ENCODE measurements at places on chromosomes 11 and 22.

DNA sequence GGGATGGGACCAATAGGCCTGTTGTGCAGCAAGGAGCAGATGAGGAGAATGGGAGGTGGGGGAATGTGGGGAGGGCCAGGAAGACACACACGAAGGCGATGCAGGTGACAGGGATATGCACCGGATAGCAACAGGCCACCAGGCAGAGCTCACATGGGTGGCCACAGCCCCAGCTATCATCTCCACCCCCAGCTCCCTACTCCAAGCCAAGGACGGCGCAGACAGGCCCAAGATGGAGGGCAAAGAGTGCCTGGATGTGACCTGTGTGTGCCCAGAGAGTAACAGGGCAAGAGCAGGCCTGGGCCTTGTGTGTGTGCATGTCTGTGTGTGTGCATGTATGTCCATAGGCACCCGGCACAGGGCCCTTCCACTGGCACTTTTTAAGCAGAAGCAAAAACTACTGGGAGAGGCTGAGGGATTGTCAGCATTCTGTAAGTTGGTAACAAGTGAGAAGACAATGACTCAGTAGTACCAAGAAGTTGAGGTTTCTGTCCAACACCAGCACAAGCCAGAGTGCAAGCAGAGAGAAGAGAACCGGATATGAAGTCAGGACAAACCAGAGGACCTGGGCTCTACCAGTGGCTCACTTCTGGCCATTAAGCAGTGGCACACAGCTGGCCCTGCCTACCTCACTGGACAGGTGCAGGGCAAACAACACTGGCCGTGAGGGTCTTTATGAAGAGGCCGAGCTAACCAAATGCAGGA is 36.4 kb downstream of the NRXN2 start:
- DNase-seq = no peak

DNA sequence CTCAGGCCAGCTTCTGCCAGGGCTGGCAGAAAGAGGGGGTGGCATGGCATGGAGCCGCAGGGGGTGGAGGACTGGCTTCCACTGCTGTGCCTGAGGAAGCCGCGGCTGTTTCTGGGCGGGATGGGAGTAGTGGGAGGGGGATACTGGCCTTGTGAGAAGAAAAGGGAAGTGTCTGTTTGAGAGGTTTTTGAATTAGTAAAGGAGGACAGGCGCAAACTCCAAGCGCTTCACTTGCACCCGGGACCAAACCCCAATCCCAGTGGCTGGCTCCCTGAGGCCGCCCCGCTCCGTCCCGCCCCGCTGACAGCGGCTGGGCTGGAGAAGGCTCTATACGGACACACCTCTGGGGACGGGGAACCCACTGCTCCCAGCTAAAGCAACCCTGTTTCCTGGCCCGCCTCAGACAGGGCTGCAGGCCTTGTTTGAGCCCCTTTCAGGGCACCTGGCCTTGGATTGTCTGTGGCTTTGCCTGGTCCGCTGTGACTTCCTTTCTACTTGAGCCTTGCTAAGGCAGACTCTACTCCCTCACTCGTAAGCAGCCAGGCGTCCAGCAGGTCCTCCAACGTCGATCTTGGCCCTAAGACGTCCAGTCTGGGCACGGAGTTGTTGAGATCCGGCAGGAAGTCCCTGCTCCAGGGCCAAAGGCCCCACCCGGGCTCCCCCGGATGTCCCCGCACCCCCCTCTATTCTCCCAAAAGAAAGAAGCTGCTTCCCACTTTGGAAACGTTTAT is 2.2 kb downstream of the APOA1 start:
- DNase-seq = no peak

DNA sequence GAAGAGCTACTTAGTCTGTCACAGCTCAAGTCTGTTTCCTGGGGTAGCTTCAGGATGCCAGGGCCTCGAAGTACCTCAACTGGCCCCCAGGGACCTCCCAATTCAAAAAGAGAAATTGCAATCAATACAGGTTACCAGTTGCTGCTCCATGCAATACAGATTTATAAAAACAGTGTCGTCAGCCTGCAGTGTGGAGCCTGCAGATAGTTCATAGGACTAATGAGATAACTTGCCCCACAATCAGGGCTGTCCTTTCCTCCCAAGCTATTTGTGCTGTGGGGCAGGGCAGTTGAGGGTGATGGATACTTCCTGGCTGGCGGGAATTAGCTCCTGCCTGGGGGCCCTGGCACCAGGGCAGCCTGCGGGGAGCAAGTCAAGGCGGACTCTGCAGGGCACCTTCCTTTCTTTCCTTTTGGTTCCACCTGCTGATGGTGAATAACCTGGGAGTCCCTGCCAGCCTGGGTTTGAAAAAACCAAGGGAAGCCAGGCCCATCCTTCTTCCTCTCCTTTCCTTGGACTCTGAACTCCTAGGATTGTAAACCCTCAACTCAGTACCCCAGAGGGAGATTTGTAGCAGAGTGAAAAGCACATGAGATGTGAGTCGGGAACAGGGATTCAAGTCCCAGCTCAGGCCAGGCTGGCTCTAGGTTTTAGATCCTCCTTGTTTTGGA is 216.6 kb downstream of the CEP164 start:
- DNase-seq = no peak

GRCh38 chr11:20163783-20164481 is 3.7 kb upstream of the DBX1 start:
- DNase-seq = no peak
